ENCODE measurements at places on chromosomes 4 and X.
A peak's percentile ranks its signal among the peaks of the same experiment; 100 is the strongest.

- no peak for DNase-seq
Observed at GRCh38 chr4:86338989-86339388, 20.9 kb downstream of the MAPK10 start.

- DNase-seq = no peak
Observed at GRCh38 chr4:121145430-121145829, 18.7 kb downstream of the TNIP3 start.

- no peak for DNase-seq
Observed at GRCh38 chr4:112296949-112297880, at the start of gene ALPK1. Gene ALPK1 (plus strand): TSS chr4:112297369.

DNA sequence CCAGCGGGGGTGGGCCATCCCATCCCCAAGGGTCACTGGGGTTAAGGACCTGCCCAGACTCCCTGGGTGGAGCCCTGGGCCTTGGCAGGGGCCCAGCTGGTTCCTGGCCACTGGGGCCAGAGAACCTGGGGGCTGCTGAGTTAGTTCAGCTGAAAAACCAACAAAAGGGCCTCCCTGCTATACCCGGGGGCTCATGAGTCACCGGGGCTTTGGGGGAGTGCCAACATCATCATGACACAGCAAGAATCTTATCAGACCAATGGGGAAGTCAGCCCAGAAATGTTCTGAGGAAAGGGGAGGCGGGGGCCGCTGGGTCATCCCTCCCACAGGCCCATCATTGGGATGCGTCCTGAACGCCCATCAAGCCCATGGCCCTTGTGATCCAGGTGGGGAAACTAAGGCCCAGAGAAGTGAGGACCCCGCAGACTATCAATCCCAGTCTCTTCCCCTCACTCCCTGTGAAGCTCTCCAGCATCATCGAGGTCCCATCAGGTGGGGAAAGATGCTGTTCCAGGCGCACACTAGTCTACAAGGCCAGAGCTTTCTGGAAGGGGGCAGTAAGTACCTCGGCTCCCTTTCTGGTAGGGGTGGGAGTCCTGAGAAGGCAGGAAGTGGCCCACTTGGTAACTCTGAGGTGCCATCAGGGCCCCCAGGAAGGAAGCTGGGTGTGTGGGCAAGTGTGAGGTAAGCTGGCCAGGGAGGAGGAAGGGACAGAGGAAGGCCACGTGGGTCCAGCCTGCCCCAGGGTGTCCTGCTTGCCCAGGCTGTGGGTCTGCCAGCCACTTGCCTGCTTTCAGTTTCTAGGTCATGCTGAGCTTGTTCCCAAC is 4.5 kb downstream of the G6PD start:
- peak; percentile 83 for DNase-seq

GRCh38 chr4:64520421-64520820 is 111.2 kb upstream of the TECRL start:
- DNase-seq = no peak

- no peak for DNase-seq
Observed at GRCh38 chr4:186643501-186644310, 80.0 kb downstream of the FAT1 start.

- no peak for DNase-seq
Observed at GRCh38 chr4:13989501-13989900, 362.0 kb upstream of the BOD1L1 start.

DNA sequence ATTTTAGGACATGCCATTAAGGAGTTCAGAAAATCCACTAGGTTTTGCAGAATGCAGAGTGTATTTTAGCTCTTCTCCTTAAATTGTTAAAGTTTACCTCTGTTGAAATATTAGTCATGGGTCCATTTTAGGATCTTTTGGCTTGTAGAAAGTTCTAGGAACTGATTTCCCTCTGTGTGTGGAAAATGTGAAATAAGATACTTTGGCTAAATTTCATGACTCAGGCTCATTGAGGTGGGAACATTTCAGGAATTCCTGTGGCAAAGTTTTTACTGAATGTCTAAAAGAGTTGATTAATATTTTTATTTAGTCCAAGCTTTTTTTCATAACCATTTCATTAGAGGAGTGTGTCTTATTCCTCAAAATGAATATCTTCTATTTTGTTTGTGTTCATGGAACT is 7.0 kb downstream of the FHIP1A start:
- no peak for DNase-seq

GRCh38 chr4:150402871-150403272 is 179.1 kb upstream of the MAB21L2 start:
- no peak for DNase-seq

GRCh38 chrX:153947009-153947769 is 2.7 kb upstream of the RENBP start:
- DNase-seq = peak; percentile 90

DNA sequence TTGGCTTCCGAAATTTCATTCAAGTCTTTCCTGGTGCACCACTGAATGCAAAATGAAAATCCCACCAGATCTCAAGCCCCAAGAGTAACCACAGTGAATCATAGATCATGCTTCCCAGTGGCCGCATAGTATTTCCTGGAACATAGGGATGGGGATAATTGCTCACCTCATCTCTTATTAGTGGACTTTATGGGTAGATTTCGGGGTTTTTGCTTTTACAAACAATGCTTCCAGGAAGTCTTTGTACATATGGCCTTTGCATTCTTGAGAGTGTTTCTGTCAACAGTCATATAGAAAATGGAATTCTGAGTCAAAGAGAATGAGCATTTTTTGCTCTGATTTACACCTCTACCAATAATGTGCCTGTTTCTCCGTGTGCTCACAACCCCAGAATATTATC is 53.4 kb downstream of the PPEF2 start:
- no peak for DNase-seq

- DNase-seq = no peak
Observed at GRCh38 chr4:77031544-77031943, 44.2 kb downstream of the CCNI start.

DNA sequence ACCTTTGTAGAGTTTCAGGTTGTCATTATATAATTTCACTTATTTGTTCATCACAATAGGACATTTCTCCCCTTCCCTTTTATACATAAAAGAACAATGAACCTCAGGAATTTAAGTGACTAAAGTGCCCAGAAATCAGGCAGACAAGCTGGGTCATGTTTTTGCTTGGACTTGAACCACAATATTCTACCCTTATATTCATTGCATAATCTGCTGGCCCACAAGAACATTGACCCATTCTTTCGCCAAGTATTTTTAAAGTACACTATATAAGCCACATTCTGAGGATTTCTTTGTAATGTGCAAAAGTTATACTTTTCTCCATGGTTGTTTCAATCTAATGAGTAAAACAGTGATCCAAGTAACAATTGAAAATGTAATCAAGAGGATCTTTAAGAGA is 637.5 kb upstream of the SLIT2 start:
- DNase-seq = no peak

GRCh38 chr4:76449362-76449767 is 14.3 kb downstream of the SHROOM3 start:
- no peak for DNase-seq

- no peak for DNase-seq
Observed at GRCh38 chrX:2410279-2411020, 90.3 kb downstream of the DHRSX start.
